ENCODE measurements at places on chromosomes 11 and 22.
A peak's percentile ranks its signal among the peaks of the same experiment; 100 is the strongest.

- DNase-seq, result peak; percentile 37
Observed at GRCh38 chr11:127470306-127470884, 469.8 kb upstream of the KIRREL3 start.

DNA sequence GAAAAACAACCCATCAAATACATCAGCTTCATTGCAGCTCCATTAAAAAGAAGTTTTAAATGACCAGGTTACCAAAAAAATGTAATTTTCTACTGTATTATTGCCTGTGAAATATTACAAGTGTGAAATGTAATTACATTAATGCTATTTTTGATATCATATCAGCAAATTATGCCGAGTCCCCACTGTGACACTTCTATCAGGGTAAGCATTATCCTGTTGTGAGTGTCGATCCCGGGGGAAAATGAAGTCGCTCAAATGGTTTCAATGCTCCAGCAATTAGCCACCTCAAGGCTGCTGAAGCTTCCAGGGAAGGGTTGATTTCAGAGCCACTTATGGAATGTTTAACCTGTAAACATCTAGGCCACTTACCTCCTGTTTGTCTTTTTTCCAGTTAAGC is 70.4 kb downstream of the RCN1 start:
- DNase-seq, result no peak

- DNase-seq, result peak; percentile 77
Observed at GRCh38 chr11:12893787-12894672, 115.1 kb upstream of the RASSF10 start.

GRCh38 chr11:37727371-37727770 is 1129.3 kb upstream of the RAG2 start:
- DNase-seq, result peak; percentile 31

DNA sequence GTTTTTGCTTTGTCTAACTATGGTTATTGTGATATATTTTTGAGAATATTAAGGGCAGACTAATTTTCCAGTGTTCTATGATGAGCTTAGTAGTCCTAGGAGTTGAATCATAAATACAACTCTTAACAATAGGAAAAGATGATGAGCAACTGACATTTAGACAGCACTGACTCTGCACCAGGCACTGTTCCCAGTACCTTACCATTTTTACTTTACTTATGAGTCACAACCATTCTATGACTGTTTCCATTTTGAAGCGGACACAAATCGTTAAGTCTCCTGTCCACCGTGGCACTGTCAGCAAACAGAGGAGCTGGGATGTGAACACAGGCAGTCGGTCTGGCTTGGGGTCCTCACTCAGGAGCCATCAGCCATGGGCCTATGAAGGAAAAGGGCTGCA is 3.4 kb upstream of the SCGB2A2 start:
- DNase-seq, result no peak

- no peak for DNase-seq
Observed at GRCh38 chr11:108034952-108035351, 26.3 kb downstream of the CUL5 start.

DNA sequence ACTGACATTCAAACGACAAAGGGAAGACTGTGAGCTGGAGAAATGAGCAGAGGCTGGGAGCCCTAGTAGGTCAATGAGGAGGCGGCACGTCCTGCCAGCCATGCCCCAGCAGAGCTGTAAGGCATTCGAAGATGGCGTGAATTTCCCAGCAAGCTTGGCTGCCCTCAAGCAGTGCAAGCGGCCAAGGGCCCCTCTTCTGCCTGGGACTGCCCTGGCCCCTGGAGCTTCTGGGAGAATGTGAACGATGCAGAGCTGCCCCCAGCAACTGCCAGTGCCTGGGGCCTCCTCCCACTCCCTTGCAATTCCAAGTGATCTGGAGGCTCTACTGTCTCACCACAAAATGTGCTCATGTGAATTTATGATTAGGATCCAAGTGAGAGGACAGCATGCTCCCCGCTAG is 4.3 kb downstream of the PPM1F start:
- DNase-seq, result no peak

DNA sequence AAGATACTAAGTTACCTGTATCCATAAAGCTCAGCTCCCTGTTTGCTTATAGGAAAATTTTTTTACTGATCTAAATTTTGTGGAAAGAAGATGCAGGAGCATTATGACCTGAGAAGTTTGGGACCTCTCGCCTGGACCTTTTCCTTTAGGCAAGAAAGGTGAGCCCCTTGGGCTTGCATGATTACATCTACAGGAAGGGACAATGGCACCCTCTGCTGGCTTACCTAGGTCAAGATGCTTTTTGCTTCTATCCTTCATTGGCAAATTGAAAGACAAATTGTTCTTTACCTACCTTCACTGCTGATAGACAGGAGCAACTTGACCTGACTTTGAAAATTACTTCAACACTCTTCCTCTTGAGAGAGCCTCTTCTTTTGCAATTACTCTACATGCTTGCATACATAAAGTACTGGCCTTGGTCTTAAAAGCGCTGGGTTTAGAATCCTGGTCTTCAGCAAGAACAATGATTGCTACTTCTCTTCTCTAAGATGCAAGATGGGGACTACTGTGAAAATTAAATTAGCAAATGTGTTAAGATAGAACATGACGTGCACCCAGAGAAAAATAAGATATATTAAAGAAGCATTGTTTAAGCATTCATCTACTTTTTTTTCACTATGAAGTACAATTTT is 147.2 kb downstream of the TRPC6 start:
- DNase-seq, result no peak

GRCh38 chr22:43018615-43019014 is 3.7 kb upstream of the PACSIN2 start:
- no peak for DNase-seq

GRCh38 chr11:117647872-117648271 is 149.1 kb downstream of the DSCAML1 start:
- DNase-seq, result no peak

GRCh38 chr11:18088366-18088765 is 17.5 kb downstream of the SAAL1 start:
- DNase-seq, result no peak

- DNase-seq, result no peak
Observed at GRCh38 chr11:116162886-116163230, 609.9 kb downstream of the BUD13 start.

- no peak for DNase-seq
Observed at GRCh38 chr11:2750682-2751522, 51.1 kb upstream of the KCNQ1OT1 start.

DNA sequence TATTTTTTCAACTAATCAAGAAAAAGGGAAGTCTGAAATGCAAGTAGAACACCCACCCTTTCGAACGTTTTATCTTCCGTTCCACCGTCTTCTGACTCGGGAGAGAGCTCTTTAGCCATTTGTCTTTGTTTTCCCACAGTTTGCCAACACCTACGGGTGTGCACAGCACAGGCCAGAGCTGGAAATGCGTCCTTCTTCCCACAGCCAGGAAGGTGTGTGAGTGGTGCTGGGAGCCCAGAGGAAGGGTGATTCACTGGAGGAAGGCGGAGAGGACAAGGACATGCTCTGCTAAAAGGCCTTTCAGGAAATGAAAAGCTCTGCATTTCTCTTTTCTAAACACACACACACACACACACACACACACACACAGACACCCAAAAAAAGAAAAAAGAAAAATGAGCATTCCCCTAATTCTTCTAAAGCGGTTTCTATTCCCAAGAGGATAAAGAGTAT is 18.5 kb downstream of the ENDOD1 start:
- peak; percentile 59 for DNase-seq

- DNase-seq, result no peak
Observed at GRCh38 chr11:110133160-110133559, 40.0 kb downstream of the ZC3H12C start.

DNA sequence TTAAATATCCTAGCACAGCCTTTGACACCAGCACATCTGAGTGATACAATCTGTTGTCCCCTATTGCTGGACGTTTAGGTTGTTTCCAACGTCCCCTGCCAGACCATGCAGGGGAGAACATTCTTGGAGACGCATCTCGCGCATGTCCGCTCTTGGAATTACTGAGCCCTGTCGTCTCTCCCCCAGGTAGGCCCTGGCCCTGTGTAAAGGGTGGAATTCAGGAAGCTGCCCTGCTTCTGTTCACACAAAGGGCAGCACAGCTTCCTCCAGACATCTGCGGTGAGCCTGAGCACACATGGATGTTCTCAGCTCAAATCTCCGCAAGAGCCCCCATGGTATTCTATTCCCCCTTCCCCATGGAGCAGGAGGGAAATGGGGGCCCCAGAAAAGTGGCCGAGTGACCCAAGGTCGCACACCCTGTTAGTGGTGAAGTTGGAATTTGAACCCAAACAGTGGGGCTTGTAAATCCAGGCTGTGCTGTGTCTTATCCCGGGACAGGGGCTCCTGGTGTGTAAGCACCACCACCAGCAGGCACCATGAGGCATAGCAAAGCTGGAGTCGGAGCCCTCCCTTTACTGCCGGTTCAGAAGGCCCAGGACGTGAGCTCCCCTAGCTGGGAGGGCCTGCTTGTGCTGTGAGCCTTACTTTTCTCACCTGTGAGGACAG is 5.0 kb upstream of the FGF19 start:
- no peak for DNase-seq

- peak; percentile 73 for DNase-seq
Observed at GRCh38 chr11:10608584-10608983, 40.1 kb upstream of the LYVE1 start.

- DNase-seq, result no peak
Observed at GRCh38 chr11:117909611-117910382, 19.4 kb downstream of the TMPRSS13 start.

DNA sequence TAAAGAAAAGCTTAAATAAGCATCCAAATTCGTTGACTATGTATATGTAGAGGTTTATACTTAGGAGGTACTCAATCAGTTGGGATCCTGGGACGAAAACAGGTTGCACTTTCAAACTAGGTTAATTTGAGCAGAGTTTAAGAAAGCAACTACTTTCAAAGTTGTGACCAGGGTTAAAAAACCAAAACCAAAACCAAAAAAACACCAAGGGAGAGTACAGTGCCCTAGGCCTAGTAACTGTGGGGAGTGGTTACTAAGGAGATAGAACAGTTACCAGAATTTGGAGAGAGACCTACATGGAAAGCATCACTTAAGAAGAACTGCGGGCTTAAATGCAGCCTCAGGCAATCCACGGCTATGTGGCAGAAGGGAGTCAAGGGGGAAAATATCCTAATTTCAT is 148.3 kb downstream of the JRKL start:
- DNase-seq, result no peak

DNA sequence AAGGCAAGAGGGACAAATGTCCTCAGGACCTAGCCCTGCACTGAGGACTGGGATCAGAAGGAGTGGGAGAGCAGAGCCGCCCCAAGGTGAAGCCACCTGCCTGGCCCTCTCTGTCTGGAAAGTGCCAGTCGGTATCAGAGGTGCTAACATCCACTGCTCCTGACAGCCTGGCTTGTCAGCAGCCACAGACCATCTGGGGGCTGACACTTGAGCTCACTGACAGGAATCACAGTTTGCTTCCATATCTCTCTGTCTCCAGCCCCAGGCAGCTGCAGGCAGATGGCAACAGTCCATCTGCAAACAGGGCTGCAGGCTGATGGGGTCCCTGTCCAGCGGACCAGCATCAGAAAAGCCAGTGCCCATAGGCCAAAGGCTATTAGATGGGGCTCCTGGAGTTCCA is 5.5 kb downstream of the OPCML start:
- DNase-seq, result no peak
